ENCODE measurements at places on chromosomes 4 and X.
A peak's percentile ranks its signal among the peaks of the same experiment; 100 is the strongest.

GRCh38 chr4:107845681-107846080 lies 20.9 kb downstream of the SGMS2 start:
- no peak for DNase-seq

DNA sequence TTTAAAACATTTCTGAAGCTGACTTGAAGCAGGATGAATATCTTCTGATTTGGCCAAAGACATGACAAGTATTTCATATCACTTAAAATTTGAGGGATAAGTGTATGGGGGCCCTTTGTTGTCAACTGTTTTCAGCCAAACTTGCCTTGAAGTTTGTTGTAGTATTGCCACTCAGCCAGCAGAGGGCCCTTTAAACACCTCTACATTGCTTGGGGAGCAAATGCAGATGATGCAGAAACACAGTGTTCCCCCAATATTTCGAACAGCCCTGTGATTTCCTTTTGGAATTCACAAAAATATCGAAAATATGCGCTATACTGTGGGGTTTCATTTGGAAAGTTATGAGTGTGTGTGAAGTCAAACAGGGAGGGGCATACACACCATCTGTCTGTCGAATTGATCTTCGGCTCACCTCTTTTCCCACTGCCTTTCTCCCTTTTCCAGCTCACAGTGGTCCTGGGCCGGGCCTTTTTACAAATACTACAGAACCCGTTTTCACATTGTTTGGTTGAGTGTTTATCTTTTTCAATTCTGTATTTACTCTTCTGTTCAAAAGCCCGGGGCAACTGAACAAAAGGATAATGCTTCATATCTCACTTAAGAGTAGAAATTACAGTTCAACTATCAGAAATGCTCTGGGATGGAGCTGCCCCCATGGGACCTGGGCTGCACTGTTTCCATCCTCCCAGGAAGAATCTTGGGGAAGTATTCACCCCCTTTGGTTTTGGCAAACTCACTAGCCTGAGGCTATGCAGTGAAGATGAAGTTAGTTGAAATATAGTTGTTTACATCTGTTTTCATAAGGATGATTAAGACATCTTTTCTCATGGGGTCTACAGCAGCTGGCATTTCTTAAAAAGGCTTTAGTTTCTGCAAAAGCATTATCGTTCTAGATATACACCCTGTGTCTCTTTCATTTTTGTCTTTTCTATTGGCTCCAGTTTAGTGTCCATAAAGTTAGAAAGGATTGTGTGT lies 137.6 kb downstream of the EGF start:
- DNase-seq = peak; percentile 71

GRCh38 chr4:37795581-37796195 lies 30.8 kb upstream of the PGM2 start:
- DNase-seq = no peak

GRCh38 chrX:57227691-57228090 lies 58.8 kb upstream of the FAAH2 start:
- no peak for DNase-seq

- no peak for DNase-seq
These were observed 115.0 kb upstream of the LDB2 start for GRCh38 chr4:17013382-17014006.

GRCh38 chrX:31663172-31663571 lies 591.3 kb upstream of the FTHL17 start:
- DNase-seq = no peak

GRCh38 chr4:86203176-86203575 lies 156.7 kb downstream of the MAPK10 start:
- DNase-seq = no peak

DNA sequence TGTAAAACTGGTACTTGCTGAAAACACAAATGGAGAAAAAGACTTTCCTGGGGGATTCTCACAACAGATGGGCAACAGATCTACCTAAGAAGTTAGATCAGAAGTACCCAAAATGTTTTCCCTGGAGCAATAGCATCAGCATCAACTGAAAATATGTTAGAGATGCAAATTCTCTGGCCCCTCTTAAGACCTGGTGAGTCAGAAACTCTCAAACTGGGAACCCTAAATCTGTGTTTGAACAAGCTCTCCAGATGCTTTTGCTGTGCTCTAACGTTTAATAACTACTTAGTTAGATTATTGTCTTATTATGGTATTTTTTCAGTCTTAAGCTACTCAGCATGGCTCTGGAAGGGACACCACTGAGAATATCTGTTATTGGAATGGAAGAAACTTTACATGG lies 55.2 kb upstream of the TRPC3 start:
- no peak for DNase-seq

DNA sequence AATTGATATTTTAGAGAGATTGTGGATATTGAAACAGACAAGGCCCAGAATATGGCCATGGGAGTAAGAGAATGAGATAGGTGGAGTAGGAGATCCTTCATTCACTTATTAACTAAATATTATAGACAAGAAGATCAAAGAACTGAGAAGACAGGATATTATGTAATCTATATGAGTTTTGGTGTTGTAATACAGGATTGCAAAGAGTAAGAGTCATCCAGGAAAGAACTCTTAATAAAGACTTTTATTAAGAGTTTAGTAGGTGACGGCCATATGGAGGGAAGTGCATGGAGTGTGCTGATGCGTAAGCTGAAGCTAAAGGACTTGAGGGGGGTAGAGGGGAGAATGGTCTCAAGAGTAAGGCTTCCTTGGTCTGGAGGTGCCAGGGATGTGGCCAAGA lies 153.7 kb downstream of the VEGFC start:
- DNase-seq = no peak

DNA sequence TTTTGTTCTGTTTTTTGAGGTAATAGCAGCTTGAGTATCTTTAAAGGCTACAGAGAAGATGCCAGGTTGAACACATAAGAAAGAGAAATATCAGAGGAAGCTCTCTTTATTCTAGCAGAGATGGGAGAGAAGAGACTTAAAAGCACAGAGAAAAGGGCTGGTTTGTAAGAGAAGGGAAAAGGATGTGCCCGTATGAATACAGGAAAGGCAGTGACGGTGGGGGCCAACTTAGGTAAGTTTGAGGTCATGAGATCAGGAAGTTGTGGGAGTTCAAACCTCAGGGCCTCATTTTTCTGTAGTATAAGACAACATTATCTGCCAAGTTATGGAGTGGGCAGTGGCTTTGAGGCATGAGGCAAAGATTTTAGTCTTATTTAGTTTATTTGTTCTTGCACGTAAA lies 121.3 kb upstream of the S100G start:
- no peak for DNase-seq

DNA sequence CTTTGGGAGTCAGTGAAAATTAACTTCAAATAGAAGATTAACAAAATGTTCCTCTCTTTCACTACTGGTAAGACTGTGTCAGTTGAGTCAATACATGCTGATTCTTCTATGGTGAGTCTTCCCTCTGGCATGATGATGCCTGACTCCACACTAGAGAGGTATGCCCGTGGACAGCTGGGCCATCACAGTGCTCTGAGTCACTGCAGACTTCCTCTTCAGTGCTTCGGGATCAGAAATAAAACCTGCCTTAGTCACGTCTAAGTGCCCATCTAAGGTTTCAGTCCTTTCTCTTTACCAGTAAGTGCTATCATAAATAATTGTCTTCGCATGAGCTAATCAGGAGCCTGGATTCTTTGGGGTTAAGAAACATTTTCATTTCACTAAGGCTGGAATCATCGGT lies 1.6 kb upstream of the ASB5 start:
- no peak for DNase-seq

DNA sequence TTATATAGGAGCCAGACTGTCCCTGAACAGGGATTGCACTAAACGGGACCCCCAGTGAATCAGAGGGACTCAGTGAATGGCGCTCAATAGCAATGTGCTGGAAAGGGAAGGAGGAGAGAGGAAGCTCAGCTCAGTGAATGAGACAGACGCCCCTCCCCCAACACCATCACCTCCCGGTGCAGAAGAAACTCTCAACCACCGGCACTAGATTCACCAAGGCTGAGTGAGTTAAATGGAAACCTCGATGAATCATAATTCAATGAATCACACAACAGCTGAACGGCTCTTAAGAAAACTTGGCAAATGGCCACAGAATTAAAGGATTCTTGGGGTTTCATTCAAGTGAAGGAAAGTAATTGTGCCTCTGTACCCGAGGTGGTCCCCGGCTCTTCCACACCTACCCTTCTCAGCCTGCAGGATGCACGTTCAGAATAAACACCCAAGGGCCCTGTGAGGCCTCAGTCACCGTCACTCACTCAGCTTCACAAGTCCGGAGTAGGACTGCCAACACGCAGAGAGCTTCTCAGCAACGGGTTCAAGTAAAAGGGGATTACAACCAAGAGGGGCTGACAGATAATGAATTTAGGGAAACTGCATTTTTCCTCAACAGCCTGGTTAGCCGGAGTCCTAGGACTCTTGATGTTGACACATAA lies 29.3 kb downstream of the CRMP1 start:
- peak; percentile 15 for DNase-seq

- DNase-seq = no peak
These were observed 23.9 kb downstream of the WDR1 start for GRCh38 chr4:10092481-10093270.

- DNase-seq = peak; percentile 38
These were observed 597.2 kb upstream of the GNPDA2 start for GRCh38 chr4:45323453-45324058.

DNA sequence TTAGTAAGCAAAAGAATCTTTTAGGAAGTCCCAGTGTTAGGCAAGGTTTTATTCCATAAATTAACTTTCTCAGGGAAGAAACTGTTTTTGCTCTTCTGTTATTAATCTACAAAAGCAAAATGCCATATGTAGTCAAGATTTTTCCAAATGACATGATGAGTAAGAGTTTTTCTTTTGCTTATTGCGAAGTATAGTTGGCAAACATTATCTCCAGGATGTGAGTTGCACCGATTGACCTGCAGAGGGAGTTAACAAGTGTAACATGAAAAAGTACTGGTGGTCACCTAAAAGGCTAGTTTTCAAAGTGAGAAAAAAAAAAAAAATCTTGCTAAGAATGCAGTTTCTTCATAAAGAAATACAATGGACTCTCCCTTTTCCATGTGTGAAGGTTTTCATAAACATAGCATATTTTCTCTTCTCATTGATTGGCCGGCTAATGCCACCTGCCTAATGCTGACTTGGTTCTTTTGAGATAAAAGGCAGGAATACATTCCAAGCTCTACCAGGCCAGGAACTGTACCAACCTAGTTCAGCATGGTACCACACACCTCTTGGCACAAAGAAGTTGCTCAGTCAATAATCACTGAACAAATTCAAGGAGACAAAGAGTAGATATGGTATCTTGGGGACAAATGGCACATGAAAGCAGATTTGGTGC lies 100.2 kb downstream of the LNX1 start:
- peak; percentile 48 for DNase-seq

DNA sequence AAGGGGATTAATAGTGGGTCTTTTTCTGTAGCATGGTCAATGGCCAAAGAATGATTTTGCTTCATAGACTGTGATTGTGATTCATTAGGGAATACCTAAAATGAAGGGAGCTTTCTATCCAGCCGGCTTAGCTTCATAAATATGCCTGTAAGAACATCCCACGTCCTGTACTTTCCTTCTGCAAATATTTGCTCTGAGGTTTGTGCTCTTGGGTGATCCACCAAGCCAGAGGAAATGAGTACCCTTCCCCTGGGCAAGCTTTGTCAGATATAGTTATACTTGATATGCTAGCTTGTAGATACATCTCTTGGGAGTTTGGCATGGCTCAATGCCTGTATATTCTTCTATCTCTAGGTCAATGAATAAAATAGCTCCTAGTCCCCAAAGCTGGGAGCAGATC lies 28.2 kb upstream of the SPARCL1 start:
- DNase-seq = no peak

- DNase-seq = no peak
These were observed 1043.3 kb downstream of the FAT4 start for GRCh38 chr4:126358041-126358440.

GRCh38 chrX:56564921-56565840 lies 1.8 kb downstream of the UBQLN2 start:
- DNase-seq = peak; percentile 10

GRCh38 chr4:155539746-155540145 lies 126.9 kb upstream of the GUCY1A1 start:
- DNase-seq = no peak

DNA sequence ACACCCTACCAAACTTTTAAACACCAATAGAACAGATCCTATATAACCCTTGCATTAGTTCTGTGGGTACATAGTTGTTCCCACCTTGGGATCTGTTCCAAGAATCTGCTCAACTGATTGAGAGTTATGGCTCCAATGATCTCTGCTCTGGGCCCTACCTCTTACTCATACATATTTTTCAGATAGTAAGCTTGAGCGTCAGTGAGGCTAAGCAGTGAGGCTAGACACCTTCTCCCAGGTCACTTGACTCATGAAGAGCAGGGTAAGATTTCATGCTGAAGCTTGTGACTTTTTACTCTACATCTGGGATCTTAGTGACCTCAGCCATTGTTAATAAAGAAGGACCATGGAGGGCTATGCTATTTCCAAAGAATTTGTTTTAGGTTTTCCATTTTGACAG lies 23.1 kb upstream of the TNIP3 start:
- DNase-seq = no peak

GRCh38 chrX:22399437-22400192 lies 126.9 kb downstream of the CBLL2 start:
- no peak for DNase-seq

DNA sequence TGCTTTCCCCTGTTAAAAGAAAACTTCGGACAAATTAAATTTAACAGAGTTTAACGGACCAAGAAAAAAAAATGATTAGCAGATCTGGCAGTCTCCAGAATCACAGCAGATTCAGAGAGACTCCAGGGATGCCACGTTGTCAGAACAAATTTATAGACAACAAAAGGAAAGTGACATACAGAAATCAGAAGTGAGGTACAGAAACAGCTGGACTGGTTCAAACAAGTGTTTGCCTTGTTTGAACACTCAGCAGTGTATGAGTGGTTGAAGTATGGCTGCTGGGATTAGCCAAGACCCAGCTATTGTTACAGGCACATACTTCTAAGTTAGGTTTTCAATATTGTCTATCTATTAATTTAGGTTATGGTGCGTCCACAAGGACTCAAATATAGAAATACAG lies 19.1 kb downstream of the PIR start:
- DNase-seq = no peak

GRCh38 chr4:3426465-3427133 lies 15.2 kb upstream of the HGFAC start:
- no peak for DNase-seq

DNA sequence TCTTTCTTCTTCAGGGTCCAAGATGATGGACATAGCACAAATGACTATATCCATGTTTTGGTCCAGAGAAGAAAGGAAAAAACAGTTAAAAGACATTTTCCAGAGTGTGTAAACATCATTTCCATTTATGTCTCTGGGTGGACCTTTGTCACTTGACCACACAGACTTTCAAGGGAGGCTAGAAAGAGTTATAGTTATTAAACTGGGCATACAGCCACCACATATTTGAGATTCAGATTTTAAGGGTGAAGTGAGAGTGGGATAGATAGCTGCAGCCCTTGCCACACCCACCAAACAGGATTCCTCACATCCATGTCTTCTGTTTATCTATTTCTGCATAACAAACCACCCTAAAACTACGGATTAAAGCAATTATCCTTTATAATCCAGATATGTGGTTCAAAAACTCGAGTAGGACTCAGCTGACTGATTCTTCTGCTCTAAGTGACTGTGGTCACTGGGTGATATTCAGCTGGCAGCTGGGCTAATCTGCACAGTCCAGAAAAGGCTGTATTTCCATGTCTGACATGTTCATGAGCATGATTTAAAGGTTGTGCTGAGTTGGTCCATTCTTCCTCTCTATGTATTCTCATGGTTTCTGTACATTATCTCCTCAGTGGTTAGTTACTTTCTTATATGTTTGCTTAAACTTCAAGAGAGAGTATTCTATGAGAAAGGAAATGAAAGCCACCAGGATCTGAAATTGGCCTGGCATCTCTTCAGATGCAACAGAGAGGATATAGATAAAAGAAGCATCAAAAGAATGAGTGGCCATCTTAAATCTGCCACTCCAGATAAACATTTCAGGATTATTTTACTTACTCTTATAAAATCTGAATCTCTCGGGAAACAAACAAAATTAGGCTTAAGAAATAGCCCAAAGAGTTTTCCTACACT lies 459.8 kb upstream of the CTSO start:
- no peak for DNase-seq

All from GM12865 (cell line).